ENCODE measurements at places on chromosomes 11 and 22. TPM values are rescaled to one million over a fixed set of nuclear protein-coding genes. Genes with fewer than 3 reads are reported as not detected.

Gene TTC36
- 7.2 TPM for total RNA-seq

Gene SDHD
- total RNA-seq: 67.0 TPM

Gene SYT7
- total RNA-seq: 23.5 TPM

Gene UPK3A
- total RNA-seq: not detected

Gene MN1
- total RNA-seq: 64.2 TPM

Gene OR8G1
- total RNA-seq: not detected

Gene OR8D4
- total RNA-seq: not detected

Gene ZP1
- total RNA-seq: not detected

Gene CHADL
- total RNA-seq: 3.4 TPM

Gene RHOD
- total RNA-seq: not detected

Gene RIMBP3C
- total RNA-seq: 1.3 TPM

Gene AP5B1
- 8.8 TPM for total RNA-seq

Gene GAS2
- 12.5 TPM for total RNA-seq

Gene CNTF
- total RNA-seq: 5.6 TPM

Gene MS4A4A
- not detected for total RNA-seq

Gene CXCR5
- total RNA-seq: not detected

Gene APOBEC3C
- total RNA-seq: 0.31 TPM

Gene IL17REL
- 0.31 TPM for total RNA-seq

Gene TRIM48
- total RNA-seq: not detected
